Progenitor cell of endocrine pancreas (in vitro differentiated cells): ENCODE measurements at places on chromosomes 5 and 9.

- H3K4me1 ChIP-seq = peaks cover 8% of the 10 kb centered on the region
- no peak overlapping the region for H3K27ac ChIP-seq
- no peak overlapping the region for H3K4me3 ChIP-seq
- peaks cover 21% of the 10 kb centered on the region for H3K27me3 ChIP-seq
Measured at GRCh38 chr9:84950879-84951811, 281.6 kb downstream of the NTRK2 start.

DNA sequence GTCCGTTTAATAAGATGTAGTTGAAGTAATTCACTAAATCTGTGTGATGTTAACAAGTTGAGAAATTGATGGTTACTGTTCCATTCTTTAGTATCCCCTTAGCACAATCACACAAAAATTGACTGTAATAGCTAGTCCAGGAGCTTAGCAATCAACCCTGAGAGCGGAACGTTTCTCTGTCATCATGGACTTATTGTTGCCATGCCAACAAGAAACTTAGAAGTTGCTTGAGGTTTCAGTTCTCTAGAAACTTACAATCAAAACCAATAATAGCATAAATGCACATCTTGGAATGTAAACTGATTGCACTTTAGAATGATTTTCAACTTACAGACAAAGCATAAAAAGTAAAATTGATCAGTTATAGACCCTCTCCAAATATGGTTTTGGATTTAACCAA is 125.4 kb upstream of the ANKH start:
- DNase-seq = no peak
- H3K36me3 ChIP-seq = peaks cover 4% of the 10 kb centered on the region
- no peaks in the 10 kb centered on the region for H3K27me3 ChIP-seq
- H3K27ac ChIP-seq = no peak overlapping the region
- H3K4me3 ChIP-seq = no peak overlapping the region
- H3K4me1 ChIP-seq = no peaks in the 10 kb centered on the region

GRCh38 chr5:51661646-51662265 is 278.5 kb downstream of the ISL1 start:
- H3K4me3 ChIP-seq = no peak overlapping the region
- no peaks in the 10 kb centered on the region for H3K36me3 ChIP-seq
- DNase-seq = no peak
- H3K4me1 ChIP-seq = no peaks in the 10 kb centered on the region

GRCh38 chr5:14105718-14106410 is 37.3 kb upstream of the TRIO start:
- H3K27ac ChIP-seq = no peak overlapping the region
- no peak for DNase-seq
- H3K4me3 ChIP-seq = no peak overlapping the region
- H3K4me1 ChIP-seq = peaks cover 3% of the 10 kb centered on the region

- H3K36me3 ChIP-seq = no peaks in the 10 kb centered on the region
- peak overlapping the region; percentile 96 for H3K4me3 ChIP-seq
- peaks cover 23% of the 10 kb centered on the region for H3K27me3 ChIP-seq
- peak; percentile 39 for DNase-seq
Measured at GRCh38 chr9:8857068-8857925, 1057.7 kb upstream of the DMAC1 start.

GRCh38 chr5:60805463-60805862 is 38.6 kb downstream of the ELOVL7 start:
- H3K4me1 ChIP-seq = peaks cover 2% of the 10 kb centered on the region
- H3K27ac ChIP-seq = no peak overlapping the region
- H3K27me3 ChIP-seq = no peaks in the 10 kb centered on the region
- H3K36me3 ChIP-seq = peaks cover 1% of the 10 kb centered on the region

DNA sequence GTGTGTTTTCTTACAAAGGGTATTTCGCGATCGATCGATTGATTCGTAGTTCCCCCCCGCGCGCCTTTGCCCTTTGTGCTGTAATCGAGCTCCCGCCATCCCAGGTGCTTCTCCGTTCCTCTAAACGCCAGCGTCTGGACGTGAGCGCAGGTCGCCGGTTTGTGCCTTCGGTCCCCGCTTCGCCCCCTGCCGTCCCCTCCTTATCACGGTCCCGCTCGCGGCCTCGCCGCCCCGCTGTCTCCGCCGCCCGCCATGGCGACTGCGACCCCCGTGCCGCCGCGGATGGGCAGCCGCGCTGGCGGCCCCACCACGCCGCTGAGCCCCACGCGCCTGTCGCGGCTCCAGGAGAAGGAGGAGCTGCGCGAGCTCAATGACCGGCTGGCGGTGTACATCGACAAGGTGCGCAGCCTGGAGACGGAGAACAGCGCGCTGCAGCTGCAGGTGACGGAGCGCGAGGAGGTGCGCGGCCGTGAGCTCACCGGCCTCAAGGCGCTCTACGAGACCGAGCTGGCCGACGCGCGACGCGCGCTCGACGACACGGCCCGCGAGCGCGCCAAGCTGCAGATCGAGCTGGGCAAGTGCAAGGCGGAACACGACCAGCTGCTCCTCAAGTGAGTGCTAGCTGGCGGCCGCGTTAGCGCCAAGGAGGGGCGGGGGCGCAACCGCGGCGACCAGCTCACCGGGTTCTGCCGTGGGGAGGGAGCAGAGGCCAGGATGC is 480 bp downstream of the LMNB1 start:
- H3K4me3 ChIP-seq = peak overlapping the region; percentile 86
- peak; percentile 33 for DNase-seq
- H3K4me1 ChIP-seq = peaks cover 16% of the 10 kb centered on the region
- H3K27ac ChIP-seq = peak overlapping the region; percentile 99
